ENCODE measurements at places on chromosomes 2 and 18.

- no peak for DNase-seq
Observed at GRCh38 chr18:22913861-22914260, 19.3 kb upstream of the RBBP8 start.

DNA sequence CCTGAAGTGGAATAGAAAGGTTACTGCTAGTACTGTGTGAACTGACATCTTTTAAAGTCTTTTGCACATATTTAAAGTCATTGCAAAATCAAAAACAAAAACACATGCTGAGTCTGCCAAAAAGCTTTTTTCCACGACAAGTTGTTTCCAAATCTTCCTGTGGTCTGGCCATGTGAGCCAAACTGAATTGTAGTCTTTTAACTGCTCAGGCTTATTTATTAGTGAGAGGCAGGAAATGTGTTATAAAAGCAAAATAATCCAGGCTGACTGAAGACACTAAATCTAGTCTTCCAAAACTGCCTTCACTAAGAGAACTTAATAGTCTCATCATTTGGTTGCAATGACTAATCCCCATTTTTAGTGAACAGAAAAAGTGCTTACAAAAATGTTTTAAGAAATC, 2.3 kb downstream of the KRCC1 start:
- no peak for DNase-seq

DNA sequence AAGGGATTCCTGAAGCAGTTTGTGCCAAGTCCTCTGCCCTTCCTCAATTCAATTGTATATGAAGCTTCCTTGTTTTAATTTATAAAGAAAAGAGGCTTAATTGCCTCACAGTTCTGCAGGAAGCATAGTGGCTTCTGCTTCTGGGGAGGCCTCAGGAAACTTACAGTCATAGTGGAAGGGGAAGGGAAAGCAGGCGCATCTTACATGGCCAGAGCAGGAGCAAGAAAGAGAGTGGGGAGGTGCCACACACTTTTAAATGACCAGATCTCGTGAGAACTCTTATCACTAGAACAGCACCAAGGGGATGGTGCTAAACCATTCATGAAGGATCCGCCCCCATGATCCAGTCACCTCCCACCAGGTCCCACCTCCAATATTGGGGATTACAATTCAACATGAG, 114.2 kb downstream of the SGPP2 start:
- no peak for DNase-seq

DNA sequence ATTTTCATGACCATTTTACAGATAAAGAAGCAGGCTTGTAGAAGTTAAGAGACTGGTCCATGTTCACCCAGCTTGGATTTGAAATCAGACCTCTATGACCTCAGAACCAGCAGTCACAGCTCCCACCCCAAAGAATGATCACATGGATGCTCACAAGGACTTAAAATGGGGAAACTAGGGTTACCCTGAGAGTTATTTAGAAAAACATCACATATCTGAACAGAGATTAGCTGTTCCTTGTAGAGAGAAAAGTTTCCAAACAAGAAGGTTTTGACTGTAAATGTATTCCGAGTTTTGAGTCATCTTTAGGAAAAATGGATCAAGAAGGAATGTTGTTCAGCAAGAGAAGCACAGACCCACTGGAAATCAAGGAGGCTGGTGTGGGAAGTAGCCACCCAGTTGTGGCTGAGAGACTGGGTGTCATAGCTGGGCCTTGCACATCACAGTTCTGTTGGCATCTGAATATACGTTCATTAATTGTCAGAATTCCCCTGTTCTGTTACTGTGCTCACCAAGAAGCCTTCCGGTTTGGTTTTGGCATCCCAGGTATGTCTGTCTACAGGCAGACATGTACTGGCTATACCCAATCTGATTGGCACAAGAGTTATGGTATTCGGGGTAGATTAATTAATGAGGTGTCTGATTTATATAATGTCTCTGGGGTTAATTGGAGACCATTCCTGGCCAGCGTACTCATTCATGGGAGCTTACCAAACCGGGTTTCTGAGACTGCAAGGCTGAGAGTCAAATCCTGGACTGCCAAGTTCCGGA, 371.8 kb upstream of the SLC14A2 start:
- no peak for DNase-seq

DNA sequence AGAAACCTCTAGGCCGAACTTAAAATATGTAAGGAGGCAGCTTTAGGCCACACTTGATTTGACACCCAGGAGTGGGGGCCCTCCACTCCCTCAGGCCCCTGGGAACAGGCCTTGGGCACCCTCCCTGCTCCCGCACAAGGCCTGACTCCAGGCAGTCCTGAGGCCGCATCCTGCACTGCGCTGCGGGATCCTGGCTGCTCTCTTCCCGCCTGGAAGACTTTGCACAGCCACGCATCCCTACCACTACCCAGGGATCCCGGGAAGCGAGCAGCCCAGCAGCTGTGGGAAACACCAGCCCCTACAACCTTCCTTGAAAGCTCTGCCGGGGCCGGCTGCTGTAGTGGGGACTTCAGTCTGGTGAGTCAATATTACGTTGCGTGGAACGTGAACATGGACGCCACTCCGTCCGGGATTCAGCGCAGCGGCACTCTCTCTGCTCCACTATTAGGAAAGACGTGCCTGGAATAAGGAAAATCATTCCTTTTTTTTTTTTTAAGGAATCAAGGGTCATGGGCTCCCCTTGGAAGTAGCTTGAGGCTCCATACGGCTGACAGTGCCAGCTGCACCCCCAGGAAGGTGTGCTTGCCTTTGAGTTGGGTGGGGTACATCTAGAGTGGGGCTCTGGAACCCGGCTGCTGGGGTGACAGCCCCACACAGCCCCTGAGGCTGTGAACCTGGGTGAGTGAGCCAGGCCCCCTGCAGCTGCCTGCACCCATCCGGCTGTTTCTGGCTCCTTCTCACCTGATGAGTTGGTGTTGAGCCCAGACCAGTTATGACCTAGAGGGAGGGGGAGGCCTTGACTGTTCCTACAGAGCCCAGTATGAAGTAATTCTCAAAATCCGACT, 119.2 kb upstream of the TMEM18 start:
- DNase-seq: no peak

DNA sequence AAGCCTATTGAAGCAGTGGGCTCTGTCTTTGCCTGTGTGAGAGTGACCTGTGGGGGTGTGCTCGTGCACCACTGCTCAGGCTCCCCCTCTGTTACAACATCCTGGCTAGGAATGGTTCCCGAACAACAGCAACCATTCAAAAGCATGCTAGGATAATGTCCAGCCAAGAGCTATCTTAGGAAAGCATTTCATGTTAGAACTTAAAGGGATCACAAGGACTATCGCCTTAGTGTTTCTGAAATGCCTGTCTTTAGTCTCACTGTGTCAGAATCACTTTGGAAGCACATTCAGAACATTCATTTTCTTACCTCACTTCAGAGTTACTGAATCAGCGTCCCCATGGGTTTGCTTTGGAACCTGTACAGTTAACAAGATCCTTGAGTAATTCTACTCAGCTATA, 134.9 kb upstream of the DSEL start:
- no peak for DNase-seq

- no peak for DNase-seq
Observed at GRCh38 chr18:50080932-50081560, 113.9 kb downstream of the MYO5B start.

- DNase-seq: no peak
Observed at GRCh38 chr2:23366720-23367119, 18.3 kb upstream of the KLHL29 start.

DNA sequence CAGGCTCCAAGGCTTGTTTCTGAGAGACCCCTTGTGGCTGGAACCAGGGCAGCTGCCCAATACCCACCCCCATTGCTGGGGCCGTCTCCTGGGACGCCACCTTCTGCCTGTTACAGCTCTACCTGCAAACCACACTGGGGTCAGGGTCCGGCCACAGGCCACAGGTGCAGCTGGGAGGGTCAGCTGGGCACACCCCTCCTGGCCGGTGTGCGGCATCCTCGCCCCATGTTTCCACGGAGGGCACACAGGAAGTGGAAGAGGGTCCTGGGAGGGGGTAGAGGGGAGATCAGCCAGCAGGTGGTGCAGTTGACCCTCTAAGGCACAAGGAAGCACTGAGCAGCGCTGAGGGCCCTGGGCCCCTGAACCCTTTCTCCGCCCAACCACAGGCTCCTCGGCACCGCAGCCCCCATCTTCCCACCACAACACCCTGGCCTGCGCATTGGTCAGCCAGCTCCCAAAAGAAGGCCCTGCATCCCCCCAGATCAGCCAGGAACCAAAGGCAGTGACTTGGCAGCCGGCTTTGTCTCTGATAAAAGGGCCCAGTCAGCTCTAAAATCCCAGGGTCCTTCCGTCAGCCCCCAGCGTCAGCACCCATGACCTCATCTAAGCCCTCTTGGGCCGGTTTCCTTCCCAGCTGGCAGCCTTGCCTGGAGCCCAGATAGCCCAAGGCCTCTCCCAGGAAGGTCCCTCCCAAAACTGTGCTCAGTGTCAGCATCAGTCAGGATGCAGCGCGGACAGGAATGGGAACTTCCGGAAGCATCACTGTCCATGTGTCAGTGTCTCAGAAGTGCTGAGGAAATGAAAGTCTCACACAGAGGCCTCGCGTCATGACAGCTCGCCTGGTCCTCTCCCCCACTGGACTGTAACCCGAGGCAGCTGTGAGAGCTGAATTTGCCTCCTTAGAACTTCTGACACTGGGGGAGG, 1.7 kb downstream of the ERFE start:
- DNase-seq: no peak

- DNase-seq: no peak
Observed at GRCh38 chr2:143524559-143525401, 395.6 kb downstream of the ARHGAP15 start.

DNA sequence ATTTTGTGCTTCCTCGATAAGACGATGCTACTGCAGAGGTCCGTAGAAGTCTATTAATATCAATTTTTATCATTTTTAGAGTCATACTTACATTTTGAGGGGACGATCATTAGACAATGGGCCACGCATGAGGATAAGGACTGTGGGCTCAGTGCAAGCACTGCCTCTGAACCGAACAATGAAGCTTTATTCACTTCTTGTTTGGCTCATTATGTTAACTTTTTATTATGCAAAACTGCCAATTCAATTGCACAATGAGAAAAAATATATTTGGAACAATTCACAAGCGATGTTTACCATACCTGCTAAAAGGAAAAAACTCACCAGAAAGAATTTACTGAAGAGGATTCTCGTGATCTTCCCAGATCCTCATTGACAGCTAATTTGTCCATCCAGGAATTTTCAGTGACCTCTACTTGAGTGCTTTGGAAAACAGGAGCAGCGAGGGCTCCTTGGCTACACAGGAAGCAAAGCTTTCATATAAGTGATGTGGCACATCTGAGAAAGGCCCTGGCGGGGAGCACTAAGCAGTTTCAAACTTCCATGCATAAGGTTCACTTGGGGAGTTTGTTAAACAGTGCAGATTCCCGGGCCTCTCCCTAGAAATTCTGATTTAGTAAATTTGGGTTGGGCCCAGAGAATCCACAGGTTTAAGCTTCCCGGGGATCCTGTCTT, 13.3 kb upstream of the CAPN13 start:
- no peak for DNase-seq

- DNase-seq: no peak
Observed at GRCh38 chr2:175606010-175606841, 395.8 kb downstream of the LNPK start.

DNA sequence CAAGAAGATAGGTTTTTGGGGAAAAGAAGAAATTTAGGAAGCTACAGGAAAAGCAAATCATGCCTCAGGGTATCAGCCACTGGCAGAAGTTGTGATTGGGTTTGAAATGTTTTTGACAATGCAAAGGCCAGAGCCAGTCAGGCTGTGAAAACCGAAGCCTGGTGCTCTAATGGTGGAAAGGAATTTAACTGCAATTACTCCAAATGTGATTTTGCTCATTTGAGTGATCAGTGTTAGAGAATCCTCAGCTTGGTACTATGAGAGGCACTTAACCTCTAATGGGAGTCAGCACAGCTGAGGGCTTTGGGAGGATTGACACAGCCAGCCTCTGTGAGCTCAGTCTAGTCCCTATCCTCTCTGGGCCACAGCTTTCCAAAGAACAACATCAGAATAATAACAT, 176.5 kb downstream of the LRRTM1 start:
- no peak for DNase-seq

GRCh38 chr18:6857300-6857699, 127.8 kb downstream of the ARHGAP28 start:
- no peak for DNase-seq

- DNase-seq: peak; percentile 23
Observed at GRCh38 chr2:61328707-61329251, 142.1 kb downstream of the USP34 start.

DNA sequence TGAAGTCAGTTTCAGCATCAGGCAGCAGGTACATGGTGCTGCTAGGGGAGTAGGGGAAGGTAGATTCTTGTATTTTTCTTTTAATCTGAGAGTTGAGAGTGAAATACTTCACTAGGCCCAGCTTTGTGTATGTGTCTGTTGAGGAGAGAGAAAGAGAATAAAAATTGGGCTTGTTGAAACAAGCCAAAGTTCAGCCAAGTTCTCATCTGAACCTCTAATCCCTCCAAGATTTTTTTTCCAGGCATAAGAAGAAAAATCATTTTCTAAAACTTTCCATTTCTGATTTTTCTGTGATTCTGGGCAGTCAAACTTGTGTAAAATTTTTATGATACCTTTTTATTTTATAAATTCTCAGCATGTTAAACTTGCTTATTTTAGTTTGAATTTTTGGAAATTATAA, 55.6 kb downstream of the PTPRM start:
- DNase-seq: no peak

DNA sequence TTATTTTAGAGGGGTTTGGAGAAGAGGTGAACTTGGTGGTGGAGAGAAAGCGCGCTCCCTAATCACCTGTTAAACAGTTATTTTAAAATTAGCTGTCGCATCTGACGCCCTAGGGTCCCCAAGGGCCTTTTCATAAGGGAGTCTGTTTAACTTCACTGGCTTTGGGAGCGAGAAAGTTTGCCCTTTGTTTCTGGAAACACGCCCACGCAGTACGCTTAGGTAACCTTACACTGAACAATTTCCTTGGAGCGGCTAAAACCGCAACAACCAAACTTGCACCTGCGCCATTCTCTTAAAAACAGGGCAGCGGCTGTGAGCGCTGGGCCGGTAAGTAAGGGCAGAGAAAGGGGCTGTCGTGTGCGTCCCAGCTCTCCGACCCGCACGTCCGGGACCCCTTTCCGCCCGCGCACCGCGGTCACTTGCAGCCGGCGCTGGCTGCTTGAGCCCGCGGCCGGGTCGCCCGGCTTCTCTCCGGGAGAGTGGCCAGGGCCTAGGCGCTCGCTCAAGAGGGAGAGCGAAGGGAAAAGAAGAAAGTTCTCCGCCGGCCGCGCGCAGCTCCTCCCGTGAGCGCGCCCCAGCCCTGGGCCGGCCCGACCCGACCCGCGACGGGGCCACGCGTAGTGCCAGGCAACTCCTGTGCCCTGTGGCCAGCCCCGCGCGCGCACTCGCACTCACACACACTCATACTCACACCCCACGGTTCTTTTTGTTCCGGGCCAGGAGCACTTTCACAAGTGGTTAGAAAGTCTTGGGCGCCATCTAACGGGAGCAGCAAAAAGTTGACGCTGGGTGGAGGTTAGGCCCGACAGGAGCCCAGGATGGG, 19.2 kb downstream of the POU3F3 start:
- peak; percentile 47 for DNase-seq

GRCh38 chr18:4172196-4173100, 282.7 kb downstream of the DLGAP1 start:
- DNase-seq: no peak
